ENCODE measurements at places on chromosomes 3 and 15.

DNA sequence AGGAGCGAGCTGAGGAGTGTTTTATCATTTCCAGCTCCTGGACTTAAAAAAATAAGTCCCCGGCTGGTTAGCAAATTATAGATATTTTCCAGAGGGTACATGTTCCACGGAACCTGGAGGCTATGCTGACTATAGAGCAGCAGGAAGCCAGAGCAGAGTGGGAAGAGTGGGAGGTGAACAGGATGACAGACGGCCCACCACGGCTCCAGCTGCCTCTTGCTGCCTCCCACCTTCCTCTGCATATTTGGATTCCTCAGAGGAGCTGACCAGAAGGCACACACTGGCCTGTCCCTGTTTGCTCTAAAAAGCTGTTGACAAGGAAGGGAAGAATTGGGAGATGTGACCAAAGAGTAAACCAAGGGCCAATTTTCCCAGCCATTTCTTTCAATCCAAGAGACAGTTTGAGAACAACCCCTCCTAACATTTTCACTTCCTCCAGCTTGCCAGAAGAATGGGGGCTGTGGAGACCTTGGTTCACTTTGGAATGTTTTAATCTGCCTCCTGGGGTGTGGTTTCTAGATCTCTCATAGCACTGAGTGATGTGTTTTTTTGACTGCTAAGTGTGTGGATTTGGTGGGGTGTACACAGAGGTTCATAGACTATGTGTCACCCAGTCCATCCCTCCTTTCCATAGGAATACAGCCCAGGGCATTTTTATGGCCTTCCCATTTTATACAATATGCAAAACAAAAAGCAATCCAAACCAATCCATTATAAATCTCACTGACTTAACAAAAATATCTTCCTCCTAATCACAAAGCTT, 36.8 kb downstream of the HGD start:
- no peak for DNase-seq

- DNase-seq, result no peak
These were observed 36.0 kb upstream of the BCL2A1 start for GRCh38 chr15:80006946-80007345.

DNA sequence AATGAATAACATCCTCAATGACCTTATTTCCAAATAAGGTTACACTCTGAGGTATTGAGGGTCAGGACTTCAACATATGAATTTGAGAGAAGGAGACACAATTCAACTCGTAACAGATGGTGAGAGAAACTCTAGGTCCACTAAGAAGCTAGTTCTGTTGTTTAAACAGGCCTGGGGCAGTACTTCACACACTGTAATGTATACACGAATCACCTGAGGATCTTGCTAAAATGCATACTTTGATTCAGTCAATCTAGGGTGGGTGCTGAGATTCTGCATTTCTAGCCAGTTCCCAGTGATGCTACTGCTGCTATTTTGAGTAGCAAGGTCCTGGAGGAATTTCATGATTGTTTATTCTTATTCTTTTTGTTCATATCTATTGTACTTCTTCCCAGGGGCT, 186.8 kb downstream of the SATB1 start:
- DNase-seq, result no peak

DNA sequence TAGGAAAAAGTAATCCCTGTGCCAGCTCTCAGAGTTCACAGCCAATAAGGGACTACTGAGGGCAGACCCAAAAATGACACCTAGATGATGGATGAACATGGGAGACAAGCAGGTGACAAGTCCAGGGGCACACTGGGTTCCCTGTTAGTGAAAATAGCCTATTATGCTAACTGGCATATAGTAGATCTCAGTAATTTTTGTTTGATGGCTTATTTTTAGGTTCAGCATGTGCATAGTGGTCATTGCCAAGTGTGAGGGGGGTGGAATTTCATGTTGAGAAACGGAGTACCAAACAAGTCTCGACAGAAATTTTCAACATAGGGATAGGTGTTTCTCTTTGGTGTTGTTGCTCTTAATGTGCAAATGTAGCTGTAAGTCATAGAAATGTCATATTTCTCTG, 6.4 kb upstream of the ITGB5 start:
- DNase-seq, result no peak

- DNase-seq, result no peak
These were observed 53.2 kb downstream of the ROBO2 start for GRCh38 chr3:77093101-77093500.

- no peak for DNase-seq
These were observed 40.0 kb upstream of the TEX9 start for GRCh38 chr15:56325186-56325585.

DNA sequence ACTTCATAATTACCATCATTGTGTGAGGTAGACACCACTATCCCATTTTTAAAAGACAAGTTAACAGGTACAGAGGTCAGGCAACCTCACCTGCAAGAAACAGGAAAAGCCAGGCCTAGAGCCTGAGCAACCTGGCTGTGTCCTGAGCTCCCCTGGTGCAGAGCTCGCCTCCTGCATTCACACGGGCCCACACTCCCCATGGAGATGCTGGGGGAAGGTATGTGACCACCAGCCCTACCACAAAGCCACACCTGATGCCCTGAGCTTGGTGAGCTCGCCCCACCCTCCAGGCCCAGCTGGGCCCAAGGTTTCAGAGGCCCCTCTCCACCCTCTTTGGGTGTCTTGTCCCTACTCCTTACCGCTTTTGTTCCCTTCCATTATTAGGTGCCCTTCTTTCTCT, 1.2 kb upstream of the EFCAB12 start:
- DNase-seq, result no peak

DNA sequence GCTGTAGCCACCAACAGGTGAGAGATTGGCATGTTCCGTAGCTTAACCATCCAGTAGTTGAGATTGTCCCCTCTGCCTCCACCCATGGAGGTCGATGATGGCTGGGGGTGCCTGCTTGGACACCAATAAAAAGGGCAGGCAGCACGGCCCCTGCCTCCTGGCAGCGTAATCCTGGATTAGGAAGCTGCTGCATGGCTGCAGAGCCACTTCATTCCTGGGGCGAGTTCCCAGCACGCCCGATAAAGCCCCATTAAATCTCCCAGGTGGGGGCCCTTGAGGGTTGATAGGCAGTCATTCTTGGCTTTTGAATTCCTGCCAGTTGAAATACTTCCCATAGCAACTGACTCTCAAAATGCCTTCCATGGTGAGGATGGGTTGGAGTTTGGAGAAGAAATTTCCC, 67.8 kb downstream of the PLXNA1 start:
- peak; percentile 87 for DNase-seq

- no peak for DNase-seq
These were observed 35.8 kb upstream of the FBN1 start for GRCh38 chr15:48681353-48681752.

- no peak for DNase-seq
These were observed 14.4 kb upstream of the NOX5 start for GRCh38 chr15:69000091-69000490.

- DNase-seq, result no peak
These were observed 92.5 kb downstream of the CHSY1 start for GRCh38 chr15:101159096-101159935.

GRCh38 chr3:112056451-112056929, 22.0 kb downstream of the TMPRSS7 start:
- DNase-seq, result no peak

DNA sequence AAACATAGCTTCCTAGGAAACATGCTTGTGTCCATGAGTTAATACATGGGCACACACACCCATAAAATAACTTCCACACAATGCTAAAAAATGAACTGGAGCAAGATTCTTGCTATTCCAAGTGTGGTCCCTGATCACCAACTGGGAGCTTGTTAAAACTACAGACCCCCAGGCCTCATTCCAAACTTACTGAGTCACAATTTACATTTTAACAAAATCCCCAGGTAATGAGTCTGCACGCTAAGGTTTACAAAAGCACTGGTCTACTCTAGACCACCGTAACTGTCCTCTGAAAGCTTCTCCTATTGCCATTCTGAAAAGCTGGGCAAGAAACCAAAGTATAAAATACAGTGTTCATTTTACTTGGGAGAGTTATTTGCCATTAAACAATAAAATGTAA, 45.4 kb downstream of the IGF2BP2 start:
- no peak for DNase-seq

DNA sequence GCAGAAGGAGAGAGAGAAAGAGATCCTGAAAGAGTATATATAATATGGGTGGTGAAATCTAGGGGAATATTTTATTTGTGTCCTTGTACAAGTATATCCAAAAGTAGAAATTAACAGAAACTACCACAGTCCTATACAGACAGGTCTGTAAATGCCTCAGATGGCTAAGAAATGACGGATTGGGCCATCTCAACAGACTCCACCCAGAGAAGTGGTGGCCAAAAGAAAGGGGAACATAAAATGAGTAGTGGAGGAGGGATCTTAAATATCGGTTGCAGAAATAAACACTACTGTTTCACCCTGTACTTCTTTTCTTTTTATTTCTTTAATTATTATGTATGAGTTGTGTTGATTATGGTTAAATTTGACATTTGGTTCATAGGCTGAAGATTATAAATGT, 47.7 kb downstream of the CCR3 start:
- DNase-seq, result no peak

- DNase-seq, result peak; percentile 5
These were observed 33.1 kb downstream of the KLF13 start for GRCh38 chr15:31359702-31360111.

GRCh38 chr15:73832657-73833056, 40.7 kb upstream of the TBC1D21 start:
- DNase-seq, result no peak

- no peak for DNase-seq
These were observed 98.9 kb downstream of the CHSY1 start for GRCh38 chr15:101152914-101153313.

DNA sequence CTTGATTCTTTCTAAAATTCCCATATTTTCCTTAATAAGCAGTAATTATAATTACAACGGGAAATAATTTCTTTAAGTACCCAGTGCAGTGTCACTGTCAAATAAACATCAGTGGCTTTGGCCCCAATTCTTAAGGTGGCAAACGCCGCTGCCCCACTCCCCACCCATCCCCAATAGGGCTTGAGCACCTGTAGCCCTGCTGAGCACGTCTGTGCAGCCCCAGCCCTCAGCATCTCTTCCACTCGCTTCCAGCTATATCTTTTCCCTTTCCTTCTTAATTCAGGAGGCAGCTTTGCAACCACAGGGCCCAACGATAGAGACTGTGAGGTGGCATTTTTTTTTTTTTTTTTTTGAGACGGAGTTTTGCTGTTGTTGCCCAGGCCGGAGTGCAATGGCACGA, 9.0 kb downstream of the PPM1M start:
- DNase-seq, result no peak

DNA sequence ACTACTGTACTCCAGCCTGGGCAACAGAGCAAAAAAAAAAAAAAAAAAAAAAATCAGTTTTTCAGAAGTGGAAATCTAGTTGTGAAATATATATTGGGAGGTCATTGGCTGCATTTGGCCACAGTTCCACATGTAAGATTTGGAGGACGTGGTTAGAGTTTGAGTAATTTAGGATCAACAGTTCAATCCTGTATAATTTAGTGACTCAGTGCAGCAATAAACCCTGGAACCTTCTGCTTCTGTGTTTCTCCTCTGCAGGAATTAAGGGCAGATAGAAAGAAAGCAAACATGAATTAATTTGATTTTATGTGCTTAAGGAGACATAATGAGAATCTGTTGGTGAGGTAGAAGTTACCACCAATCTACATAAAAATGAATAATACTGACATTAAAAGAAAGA, 347.0 kb downstream of the PTPRG start:
- no peak for DNase-seq

DNA sequence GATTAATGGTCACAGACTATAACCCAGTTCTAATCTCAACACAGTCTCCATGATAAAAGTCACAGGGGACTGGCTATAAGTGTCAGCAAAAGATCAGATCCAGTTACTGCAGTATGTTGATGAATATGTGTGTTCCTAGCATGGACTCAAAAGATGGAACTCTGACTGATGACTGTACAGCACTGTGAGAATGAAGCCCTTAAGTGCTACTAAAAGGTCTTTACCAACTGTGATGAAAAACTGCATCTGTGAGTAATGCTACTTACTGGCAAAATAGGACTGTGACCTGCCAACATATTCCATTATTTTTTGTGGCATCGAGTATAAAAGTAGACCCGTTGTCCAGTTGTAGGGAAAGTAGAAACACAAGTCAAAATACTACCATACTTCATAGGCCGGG, 284.2 kb downstream of the ROBO2 start:
- no peak for DNase-seq

GRCh38 chr3:23948761-23949160, 3.7 kb downstream of the NR1D2 start:
- DNase-seq, result no peak

DNA sequence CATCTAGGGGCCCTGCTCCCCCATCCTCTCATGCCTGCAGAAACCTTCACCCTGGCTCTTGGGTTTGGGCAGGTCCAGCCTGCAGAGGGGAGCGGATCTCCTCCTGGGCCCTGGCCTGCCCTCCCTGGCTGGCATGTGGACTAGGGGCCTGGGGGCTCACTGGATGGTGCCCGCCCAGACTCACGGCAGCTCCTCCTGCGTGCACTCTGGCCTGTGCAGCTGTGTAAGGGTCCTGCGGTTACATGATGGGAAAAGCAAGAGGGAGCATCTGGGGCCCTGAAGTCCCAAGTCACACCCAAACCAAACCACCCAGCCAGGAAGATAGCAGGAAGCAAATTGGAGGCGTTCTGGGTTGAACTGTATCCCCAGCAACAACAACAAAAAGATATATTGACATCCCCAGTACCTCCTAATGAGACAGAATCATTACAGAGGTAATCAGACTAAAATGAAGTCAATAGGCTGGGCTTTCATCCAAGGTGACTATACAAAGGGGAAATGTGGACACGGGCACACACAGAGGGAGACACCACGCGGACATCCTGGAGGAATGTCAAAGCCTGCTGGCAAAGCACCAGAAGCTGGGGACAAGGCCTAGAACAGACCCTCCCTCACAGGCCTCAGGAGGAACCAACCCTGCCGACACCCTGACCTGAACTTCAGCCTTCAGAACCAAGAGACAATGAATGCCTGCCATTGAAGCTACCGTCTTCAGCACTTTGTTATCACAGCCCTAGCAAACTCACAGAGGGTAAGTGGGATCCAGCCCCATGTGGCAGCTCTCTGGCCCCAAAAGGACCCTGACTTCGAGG, 10.4 kb upstream of the CLK3 start:
- DNase-seq, result no peak

DNA sequence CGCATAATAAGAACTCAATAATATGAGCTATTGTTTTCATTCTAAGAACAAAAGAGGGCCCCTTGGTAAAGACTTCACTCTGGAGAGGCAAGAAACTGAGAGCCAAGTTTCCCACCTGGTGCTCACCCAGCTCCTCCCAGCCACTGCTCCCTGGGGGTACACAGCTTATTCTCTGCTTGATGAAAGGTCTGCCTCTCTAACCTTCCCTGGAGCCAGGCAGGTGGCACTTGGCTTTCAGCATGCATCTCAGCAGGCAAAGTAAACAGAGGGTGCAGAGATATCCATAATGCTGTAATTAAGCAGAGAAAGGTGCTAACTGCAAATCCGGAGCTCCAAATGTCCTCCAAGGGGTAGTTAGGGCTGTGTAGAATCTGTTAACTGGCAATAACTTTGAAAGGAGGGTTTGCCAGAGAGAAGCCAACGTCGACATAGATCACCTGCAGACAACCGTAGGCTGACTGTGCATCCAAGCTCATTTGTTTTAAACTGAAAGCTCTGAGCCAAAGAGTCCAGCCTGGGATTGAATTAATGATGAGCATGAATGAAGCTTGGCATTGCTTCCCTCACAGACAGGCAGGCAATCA, 159.6 kb upstream of the PROK2 start:
- DNase-seq, result peak; percentile 12

GRCh38 chr3:141485641-141486495, 959 bp upstream of the RASA2 start:
- DNase-seq, result no peak

GRCh38 chr3:136731274-136731884, 20.8 kb downstream of the STAG1 start:
- DNase-seq, result no peak

- peak; percentile 74 for DNase-seq
These were observed 20.7 kb downstream of the PPP1R2 start for GRCh38 chr3:195522254-195523023.

GRCh38 chr3:135564696-135565095, 400.8 kb upstream of the PPP2R3A start:
- DNase-seq, result no peak
